Anterior cingulate cortex (tissue), 58 donors: ENCODE measurements at places on chromosomes 2 and 18.
A peak's percentile ranks its signal among the peaks of the same experiment; 100 is the strongest.

DNA sequence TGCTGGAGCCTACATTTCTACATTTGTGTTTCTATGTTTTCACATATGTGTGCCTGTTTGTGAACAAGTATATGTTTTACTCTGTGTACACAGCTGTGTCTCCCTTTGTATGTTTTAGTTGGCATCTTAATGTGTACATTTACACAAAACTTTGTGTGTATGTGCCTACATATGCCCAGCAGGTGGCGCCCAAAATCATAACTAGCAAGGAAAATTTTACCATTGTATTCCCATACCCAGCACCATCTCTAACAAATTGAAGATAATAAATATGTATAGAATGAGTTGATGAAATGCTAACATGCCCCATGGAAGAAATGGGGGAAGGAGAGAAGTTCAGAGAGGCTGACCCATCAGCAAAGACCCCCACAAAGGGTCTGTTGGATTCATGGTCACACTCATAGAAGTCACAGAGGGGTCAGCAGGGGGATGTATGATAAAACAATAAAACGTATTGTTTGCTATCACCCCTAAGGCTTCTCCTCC, 48.1 kb downstream of the PKDCC start:
- peak; percentile 49 for DNase-seq

DNA sequence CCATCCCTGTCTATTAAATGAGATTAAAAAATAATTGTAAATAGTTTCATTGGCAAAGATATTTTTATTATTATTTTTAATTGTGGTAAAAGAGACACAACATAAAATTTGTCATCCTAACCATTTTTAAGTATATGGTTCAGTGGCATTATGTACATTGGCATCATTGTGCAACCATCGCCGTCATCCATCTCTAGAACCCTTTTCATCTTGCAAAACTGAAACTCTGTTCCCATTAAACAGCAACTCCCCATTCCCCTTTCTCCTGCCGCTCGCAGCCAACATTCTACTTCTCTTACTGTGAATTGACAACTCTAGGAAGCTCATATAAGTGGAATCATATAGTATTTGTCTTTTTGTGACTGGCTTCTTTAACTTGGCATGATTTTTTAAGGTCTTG, 25.3 kb downstream of the LAMA3 start:
- DNase-seq, result no peak

DNA sequence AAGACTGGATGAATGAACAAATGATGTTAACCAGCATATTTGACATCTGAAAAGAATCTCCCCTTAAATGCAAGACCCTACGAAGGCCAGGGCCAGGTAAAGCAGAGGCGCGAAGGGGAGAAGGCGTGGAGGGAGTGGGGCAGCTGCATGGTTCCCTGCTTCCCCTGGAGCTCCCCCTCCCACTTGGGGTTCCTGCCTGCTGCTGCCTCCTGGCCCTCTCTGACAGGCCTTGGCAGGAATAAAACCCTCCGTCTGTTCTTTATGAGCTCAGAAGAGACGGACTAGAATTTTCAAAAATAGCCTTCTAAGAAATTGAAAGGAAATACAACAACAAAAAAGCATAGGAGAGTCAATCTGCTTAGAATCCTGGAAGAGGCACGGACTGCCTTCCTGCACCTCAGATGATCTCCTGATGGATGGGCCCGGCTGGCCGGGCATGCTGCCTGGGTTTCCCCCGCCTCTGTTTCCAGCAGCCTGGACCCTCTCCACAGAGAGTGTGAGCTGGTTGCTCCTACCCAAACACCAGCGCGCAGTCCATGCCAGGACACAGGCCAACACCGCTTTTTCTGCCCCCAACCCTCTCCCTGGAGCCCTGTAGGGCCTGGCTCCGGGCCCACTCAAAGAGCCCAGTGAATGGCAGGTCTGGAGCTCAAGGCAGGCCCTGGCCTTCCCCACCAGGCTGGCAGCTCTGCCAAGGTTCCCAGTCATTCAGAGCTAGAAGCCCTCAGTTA, 23.9 kb downstream of the CFAP65 start:
- no peak for DNase-seq

DNA sequence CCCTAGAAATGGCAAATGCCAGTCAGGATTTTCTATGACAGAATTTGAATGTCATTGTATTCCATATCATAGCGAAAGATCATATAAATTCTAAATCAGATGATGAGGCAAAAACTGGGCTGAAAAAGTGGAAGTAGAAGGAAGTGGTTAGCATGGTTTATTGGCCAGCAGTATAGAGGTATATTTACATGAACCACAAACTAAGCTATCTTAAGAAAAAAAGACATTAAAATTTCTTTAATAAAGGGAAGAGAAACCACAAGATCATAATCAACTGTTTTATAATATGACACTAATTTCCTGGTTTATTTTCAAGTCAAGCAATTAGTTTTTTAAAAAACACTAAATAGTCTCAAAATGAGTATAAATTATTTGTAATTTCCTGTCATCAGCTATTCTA, 123.2 kb upstream of the LRP1B start:
- no peak for DNase-seq

DNA sequence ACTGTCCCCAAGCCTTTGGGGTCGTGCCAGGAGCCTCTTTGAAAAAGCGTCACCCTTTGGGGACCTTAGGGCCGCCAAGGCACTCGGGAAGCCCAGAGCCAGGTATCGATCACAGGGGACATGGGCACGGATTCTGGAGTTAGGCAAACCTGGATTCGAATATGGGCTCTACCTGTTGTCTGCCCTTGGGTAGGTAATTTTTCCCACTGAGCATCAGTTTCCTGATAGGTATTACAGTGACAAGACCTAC, 9.3 kb downstream of the TMEM198 start:
- DNase-seq, result no peak

DNA sequence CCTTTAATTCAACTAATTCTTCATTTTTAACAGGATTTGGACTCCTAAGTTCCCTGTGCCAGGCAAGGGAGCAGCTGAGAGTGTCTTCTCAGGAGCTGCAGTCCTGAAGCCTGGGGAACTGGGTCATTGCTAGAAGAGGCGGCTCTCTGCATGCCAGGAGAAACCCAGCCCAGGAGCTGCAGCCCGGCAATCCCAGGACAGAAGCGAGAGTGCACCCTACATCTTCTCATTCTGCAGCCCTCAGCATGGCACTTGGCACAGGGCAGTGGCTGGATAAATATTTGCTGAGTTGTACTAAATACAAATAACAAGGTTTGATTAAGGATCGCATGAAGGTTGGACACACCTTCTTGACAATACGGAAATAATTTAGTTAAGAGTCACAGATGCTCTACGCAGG, 244.9 kb upstream of the PXDN start:
- DNase-seq, result no peak

DNA sequence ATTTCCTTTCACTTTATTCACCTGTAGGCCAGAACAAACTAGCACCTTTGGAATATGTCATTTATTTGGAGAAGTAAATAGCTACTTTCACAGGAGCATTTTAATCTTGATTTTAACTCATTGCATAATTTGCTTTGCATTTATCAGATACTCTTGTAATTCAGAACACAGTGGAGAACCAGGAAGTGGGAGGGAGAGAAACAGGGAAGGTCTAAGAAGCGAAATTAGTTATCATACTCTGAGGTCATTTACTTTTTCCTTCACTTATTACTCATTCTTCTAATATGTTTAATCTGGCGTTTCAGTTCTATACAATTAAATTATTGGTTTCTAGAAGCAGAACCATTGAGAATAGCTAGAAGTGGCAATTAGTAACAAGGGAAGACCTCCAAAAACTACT, 20.7 kb downstream of the RBM44 start:
- no peak for DNase-seq

DNA sequence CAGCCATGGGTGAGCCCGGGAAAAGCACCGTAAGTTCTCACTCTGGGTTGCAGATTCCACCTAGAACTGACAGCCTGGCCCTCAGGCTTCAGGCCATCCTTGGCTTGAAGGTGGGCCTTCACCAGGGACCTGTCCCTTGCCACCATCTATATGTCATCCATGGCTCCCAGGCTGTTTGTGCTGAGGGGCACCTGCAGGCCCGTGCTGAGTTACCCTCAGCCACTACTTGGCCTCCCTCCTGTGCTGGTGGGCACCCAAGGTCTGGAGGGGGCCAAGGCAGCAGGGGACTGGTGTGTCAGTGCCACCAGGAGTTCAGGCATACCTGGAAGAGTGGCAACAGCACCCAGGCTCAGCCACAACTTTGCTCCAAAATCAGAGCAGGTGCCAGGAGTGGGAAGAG, 326.2 kb upstream of the SMIM21 start:
- no peak for DNase-seq

GRCh38 chr18:25223211-25223610, 128.8 kb downstream of the ZNF521 start:
- DNase-seq, result no peak

DNA sequence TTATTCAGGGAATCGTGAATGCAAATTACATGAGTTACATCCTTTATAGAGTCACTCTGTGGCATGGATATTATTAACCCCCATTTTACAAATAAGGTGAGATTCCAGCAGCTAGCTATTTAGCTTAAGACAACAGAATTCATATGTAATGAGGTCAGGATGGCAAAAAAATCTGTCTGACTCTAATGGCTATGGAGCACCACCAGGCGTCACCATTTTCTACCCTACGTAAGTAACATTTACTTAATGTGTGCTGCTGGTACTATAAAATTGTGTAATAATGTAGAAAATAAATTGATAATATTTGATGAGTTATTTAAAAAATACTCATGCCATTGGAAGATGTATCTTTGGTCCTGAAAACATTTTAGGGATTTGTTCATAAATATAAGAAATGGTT, 2040.1 kb upstream of the LRRTM1 start:
- no peak for DNase-seq

DNA sequence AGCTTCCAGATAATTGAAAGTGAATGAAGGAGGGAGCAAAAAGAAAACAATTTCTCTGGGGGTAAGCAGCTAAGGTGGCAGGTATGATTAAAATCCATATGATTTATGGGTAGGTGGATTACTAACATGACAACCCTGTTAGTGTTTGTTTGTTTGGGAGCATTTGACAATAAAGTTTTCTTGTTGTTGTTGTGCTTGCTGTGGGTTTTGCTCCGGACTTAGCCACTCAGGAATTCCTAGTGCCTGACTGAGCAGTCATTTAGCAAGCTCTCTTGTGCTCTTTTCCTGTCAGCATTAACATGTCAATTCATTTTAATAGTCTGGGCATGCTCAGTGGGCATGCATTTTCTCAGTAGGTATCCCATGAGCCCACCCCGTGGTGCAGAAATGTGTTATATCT, 674.8 kb upstream of the ZEB2 start:
- DNase-seq, result no peak

- no peak for DNase-seq
Measured at GRCh38 chr2:156653675-156654074, 217.5 kb downstream of the GPD2 start.

DNA sequence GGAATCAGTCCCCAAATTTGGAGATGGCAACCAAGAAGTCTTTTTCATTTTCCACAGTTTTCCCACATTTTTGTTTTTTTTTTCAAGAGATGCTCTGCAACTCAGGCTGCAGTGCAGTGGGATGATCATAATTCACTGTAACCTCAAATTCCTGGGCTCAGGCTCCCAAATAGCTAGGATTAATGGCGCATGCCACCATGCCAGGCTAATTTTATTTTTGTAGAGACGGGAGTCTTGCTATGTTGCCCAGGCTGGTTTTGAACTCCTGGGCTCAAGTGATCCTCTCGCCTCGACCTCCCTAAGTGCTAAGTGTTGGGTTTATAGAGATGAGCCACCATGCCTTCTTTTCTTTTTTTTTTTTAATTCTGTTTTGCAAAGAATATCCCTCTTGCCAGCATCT, 35.2 kb downstream of the PCBP1 start:
- DNase-seq, result no peak

GRCh38 chr2:217980036-217980435, 22.8 kb downstream of the TNS1 start:
- DNase-seq, result no peak

DNA sequence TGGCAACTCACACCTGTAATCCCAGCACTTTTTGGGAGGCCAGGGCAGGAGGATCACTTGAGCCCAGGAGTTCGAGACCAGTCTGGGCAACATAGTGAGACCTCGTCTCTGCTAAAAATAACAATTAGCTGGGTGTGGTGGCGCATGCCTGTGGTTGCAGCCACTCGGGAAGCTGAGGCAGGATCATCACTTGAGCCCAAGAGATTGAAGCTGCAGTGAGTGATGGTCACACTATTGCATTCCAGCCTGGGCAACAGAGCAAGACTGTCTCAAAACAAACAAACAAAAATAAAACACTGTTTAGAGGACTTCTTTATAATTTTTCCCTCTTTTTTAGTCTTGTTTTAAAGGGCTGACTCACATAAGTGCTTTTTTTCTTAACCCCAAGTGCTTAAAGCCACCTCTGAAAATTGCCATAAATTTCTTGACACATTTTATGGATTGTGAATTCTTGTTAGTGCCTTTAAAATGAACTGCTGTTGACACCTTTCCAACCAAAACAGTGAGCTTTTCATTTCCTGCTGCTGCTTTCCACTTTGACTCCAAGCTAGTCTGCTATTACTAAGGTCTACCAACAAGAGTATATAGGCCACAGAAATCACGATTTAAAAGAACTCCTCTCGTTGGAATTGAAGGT, 41.7 kb downstream of the CYP20A1 start:
- no peak for DNase-seq

DNA sequence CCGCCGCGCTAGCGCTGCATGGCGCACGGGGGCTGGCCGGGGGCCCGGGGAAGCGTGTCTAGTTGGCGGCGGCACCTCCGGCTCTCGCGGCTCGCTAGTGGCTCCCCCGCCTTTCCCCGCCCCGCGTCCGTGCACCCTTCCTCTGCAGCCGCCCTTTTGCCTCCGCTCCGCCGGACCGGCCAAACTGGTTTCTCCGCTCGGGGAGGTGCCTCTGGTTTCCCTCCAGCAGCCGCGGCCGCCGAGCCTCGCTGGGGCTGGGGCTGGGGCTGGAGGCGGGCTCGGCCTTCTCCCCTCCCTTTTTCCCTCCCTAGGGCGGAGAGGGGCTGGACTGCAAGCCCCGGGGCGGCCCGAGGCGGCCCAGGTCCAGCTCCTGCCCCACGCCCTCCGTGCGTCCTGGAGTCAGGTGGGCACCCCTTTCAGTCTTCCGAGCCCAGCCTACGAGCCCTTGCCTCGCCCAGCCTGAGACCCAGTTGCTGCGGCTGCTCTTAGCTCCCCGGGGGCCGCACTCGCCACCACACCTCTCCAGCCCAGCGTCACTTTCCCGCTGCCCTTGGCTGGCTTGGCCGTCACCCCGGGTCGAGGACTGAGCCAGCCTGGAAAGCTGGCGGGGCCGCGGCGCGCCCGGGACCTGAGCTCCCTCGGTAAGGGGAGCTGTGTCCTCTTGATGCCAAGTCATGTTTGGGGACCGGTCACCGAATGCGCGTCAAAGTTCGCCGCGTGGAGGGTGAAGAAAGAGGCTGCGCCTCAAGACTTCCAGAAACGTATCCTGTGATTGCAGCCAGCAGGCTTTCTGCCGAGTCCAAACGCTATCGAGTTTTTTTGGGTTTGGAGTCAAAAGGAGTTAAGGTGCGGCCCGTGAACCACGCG, at the start of gene ATP8B1:
ATP8B1 (minus strand) TSS at position 213 of the 867 bp plus-strand sequence. CDS start 71,508 bp downstream, outside the sequence.
- no peak for DNase-seq
